ENCODE measurements at places on chromosomes 2 and 18.

DNA sequence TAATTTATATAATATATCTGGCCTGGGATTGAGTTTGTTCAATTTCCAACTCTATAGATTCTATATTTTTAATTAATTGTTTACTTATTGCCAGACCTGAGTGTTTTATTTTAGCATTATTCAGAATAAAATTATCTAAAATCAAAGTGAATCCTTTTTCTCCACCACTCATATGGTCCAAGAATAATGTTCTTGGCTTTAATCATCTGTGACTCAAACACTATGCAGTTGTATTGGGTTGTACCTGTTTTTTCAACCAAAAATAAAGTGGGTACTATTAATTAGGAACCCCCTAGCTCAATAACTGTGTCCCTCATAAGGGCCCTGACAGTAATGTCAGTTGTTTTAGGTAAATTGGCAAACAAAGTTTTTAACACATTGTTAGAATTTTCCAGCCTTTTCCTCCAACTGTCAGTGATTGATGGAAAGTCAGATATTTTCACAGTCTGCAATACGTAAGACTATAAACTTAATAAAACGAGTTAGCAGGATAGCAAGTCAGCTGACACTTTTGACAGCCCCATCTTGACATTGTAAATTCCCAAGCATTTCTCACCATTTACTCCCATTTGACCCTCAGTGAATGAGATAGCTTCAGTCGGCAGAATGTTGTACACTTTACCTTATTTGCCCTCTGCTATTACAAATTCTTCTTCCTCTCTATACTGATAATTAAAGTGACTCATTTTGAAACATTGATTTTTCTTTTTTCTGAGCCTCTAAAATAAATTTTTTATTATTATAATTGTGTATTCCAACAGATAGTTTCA is 587.4 kb downstream of the METTL4 start:
- DNase-seq, result no peak

- no peak for DNase-seq
Observed at GRCh38 chr18:45063246-45064038, 382.8 kb downstream of the SETBP1 start.

GRCh38 chr2:180385601-180386201 is 378.6 kb upstream of the CWC22 start:
- peak; percentile 72 for DNase-seq

- no peak for DNase-seq
Observed at GRCh38 chr2:138237667-138238384, 263.7 kb upstream of the SPOPL start.

DNA sequence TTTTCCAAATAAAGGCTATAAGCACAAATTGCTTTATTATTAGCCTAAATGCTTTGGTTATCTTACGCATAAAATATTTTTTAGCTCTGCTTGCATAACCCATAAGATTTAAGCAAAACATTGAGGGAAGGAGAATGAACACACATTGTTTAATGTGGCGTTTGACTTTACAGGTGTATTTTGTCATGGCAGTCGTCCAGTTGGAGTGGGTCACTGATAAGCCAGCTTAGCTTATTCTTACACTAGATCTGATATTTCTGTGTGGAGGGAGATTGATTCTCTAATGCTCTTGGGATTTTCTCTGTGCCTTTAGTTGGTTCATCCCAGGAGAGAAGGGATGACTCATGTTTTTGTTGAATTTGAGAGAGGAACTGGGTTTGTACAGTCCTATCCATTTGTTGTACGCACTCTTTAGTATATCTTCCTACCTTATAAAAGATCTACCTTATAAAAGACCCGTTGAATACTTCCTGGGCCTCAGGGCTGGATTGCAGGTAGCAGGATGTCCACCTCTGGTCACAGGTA is 47.5 kb upstream of the ACYP2 start:
- no peak for DNase-seq

DNA sequence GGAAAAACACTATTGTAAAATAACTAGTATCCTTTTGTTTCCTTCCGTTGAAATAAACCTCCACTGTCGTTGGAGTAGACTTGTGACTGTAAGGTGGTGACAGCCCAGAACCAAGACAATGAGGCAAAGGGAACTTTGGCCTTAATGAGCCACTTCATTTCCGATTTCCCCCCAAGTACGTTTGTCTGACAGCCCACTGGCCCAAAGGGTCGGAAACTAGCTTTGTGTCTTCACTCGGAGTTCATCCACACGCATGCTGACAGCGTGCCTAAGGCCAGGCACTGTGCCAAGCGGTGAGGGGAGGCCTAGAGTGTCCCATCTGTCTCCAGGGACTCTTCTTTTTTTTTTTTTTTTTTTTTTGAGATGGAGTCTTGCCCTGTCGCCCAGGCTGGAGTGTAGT is 21.0 kb downstream of the HJURP start:
- DNase-seq, result peak; percentile 49

GRCh38 chr2:133817680-133818566 is 249.7 kb upstream of the NCKAP5 start:
- DNase-seq, result peak; percentile 92

GRCh38 chr18:5389356-5389755 is 93.8 kb upstream of the ZBTB14 start:
- no peak for DNase-seq

GRCh38 chr2:33573657-33574056 is 25.4 kb downstream of the FAM98A start:
- no peak for DNase-seq

- DNase-seq, result no peak
Observed at GRCh38 chr2:222982909-222983265, 69.1 kb upstream of the KCNE4 start.

GRCh38 chr18:60200558-60200957 is 172.0 kb downstream of the MC4R start:
- no peak for DNase-seq

- no peak for DNase-seq
Observed at GRCh38 chr2:1664076-1664605, 80.2 kb downstream of the PXDN start.

GRCh38 chr2:121303531-121304263 is 18.7 kb upstream of the TFCP2L1 start:
- no peak for DNase-seq

GRCh38 chr18:66495844-66496243 is 108.0 kb downstream of the CDH19 start:
- peak; percentile 63 for DNase-seq

GRCh38 chr2:106582148-106583143 is 95.3 kb downstream of the CD8B2 start:
- peak; percentile 83 for DNase-seq

DNA sequence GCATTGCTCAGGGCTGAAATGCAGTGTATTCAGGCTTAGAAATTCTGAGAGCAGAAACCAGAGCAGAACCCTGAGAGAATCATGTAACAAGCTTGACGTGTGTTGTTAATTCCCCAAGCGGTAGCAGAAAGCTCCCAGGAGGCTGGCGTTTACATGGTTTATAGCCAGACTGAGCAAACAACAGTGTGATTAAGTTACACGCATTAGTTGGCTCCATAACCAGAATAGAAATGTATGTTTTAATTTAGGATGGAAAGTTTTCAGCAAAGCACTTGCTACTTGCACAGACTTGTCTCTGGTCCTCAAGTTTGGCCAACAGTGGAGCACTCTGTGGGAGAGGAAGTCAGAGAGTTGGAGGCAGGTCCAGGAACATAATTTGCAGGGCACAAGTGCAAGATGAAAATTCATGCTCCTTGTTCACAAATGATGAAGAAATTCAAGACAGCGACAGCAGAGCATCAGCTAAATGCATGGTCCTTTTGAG is 69.3 kb downstream of the MAPK4 start:
- no peak for DNase-seq

DNA sequence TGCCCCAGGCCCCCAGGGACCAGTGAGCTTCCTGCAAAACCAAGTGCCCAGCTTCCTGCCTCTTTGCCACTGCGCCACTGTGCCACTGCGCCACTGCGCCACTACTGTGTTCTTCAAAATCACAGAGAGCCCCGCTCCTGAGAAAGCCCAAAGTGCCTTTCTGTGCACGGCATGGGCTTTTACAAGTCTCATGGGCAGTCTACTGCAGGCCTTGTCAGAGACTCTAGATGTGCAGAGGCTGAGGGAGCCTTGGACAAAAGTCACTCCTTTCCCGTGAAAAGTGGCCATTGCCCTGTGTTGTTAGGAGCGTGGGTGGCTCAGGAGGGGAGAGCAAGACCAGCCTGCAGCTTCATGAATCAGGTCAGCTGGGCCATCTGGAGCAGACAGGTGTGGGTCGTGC is 180.5 kb downstream of the SMAD7 start:
- no peak for DNase-seq

- DNase-seq, result no peak
Observed at GRCh38 chr18:9902832-9903231, 11.0 kb upstream of the VAPA start.

DNA sequence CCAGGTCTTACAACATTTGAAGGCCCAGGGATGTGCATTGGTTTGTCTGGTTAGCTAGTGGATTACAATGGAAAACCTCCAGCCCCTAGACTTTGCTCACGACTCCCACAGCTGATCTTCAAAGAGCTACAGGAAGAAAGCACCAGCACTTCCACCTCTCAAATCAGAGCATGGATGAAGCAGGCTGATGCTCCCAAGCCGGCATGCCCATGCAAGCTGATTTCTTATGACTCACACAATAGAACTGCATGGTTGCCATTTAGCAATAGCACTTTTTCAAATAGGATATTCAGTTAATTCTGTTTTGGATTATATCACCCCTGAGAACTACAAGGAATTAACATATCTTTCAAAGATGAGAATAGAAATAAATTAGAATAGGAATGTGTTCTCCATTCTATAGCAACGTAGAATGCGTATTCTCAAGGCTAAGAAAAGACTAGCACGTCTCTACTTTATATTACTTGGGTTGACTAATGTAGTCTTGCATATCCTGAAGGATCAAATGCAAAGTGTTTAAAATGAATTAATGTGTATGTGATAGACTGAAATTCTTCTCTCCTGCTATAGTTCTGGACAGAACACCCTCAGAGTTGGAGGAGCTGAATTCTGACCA is 292.4 kb downstream of the TRIB2 start:
- DNase-seq, result no peak

DNA sequence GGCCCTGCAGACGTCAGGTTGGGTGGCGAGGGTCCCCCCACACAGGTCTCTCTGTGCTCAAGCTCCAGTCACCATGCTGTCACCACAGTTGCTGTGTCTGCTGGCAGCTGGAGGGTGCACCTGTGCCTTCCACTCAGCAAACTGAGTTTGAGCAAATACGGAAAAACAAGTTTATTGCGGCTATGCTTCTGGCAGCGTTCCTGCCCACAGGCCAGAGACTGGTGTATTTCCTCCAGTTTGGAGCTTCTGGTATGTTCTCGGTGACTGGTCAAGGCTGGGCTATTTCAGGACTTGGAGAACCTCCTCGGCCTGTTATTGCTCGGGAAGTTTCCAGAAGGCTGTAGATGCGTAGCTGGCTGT is 132.6 kb downstream of the SEPTIN10 start:
- DNase-seq, result no peak

DNA sequence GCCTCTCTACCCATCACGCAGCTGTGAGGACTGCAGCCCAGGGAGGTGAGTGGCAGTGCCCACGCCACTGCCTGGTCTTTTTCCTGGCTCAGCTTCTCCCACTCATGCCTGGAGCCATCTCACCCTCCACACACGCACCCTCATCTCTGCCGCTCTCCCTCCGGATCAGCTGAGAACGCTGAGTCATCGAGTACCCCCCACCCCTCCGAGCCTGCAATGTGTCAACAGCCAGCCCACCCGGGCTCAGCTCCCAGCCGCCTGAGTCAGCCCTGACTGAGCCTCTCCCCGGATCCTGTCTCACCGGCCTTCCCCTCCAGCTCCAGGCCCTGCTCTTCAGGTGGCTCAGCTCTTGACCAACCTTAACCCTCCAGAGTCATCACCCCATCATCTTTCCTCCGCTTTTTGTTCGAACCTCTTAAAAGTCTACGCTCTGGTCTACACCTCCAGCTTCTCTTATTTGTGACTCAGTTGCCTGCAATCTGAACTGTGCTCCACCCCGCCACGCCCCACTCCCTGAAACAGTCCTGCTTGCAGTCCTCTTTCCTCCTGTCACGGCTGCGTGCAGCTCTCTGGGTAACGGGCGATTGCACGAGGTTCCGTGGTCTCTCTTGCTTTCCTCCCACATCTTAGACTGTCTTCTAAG is 94.4 kb upstream of the ASAP2 start:
- peak; percentile 49 for DNase-seq

DNA sequence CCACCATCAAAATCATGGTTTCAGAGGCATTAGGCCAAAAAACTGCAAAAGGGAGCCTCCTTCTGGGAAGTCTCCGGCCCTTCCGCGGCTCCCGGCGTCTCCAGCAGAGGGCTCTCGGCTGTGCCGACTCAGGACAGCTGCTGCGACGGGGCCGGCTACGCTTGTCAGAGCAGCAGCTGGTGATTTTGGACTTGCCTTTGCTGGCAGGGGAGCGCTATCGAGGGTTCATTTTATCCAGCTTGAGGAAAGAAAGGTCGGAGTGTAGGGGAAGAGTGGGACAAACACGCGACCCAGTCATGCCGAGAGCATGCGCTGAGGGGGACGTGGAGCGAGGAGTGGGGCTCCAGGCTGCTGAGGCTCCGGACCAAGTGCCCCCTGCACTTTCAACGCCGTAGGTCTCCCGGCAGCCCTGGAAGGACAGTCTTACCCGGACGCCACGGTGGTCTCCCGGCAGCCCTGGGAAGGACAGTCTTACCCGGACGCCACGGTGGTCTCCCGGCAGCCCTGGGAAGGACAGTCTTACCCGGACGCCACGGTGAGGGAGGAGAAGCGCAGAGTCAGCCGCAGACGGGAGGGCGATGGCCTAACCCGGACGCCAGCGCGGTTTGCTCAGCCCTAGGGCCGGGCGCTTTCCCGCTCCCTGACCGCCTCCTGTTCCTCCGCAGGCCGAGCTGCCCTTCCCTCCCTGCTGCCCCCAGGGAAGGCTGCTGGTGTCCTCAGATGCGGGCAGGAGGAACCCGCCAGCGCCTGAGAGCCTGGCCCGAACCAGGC is 21.7 kb downstream of the DDX18 start:
- peak; percentile 8 for DNase-seq

DNA sequence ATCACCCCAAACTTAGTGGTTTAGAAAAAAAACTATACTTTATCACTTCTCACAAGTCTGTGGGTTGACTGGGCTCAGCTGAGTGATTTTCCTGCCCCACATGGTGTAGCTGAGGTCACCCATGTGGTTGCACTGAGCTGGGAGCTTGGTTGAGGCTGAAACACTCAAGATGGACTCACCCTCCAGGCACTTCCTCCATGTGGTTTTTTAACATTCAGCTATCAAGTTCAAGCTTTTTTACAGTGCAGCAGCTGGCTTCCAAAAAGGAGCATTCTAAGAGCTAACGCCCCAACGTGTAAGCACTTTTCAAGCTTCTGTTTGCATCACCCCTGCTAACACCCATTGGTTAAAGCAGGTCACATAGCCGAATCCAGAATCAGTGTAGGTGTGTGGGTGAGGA is 105.9 kb upstream of the CREB1 start:
- peak; percentile 83 for DNase-seq

GRCh38 chr18:41543815-41544214 is 411.2 kb upstream of the PIK3C3 start:
- DNase-seq, result no peak

- no peak for DNase-seq
Observed at GRCh38 chr2:27888790-27889189, 1.4 kb downstream of the RBKS start.

DNA sequence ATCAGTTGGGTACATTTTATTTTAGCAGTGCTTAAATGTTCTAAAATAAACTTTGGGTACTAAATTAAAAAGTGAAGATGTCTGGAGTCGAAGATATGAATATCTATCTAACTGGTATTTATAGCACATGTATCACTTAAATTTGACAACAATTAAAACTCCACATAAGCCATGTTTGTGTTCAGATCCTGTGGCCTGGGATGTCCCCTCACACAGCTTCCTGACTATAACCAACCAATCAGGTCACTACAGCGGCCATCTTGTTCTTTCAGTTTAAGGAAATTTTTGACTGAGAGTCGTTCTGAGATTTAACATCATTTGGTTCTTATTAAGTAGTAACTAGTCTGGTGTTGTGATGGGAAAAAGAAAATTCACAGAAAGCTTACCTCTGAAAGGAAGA is 170.7 kb upstream of the NRP2 start:
- DNase-seq, result peak; percentile 13
